Tibial nerve (tissue), 4 donors: ENCODE measurements at places on chromosomes 4 and X.

GRCh38 chrX:46319750-46320149, 225.5 kb downstream of the ZNF674 start:
- no peak for DNase-seq

DNA sequence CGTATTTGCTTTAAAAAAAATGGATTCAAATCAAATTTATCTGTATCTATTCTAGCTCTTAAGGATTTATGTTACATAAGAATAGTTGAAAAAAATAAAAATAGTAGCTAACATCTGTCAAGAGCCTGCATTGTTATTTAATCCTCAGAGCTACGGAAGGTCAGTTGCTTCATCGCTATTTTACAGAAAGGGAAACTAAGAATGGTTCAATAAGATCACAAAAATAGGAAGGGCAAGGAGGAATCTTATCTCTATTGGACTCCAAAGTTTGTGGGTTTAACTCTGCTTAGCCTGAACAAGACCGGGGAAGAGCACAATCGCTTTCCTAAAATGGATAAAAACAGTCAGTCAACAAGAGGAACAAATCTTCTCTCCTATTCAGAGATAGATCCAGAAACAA, 270.2 kb upstream of the SMIM31 start:
- DNase-seq, result no peak

DNA sequence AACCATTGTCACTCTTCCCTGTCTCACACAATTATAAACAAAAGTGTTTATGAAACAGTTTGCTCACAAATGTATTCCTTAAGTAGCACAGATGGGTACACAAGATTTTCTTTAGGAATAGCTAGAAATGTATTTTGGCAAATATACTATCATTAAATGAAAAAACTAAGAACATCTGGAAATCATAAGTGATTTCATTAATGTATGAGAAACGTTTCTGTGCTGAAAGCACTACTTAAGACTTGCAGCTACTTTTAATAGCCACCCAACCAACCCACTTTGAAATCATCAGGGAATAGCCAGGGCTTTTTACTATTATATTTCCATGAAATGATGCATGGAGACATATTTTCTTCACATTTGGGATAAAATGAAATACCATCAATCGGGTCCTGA, 62.3 kb upstream of the NAP1L5 start:
- DNase-seq, result no peak

DNA sequence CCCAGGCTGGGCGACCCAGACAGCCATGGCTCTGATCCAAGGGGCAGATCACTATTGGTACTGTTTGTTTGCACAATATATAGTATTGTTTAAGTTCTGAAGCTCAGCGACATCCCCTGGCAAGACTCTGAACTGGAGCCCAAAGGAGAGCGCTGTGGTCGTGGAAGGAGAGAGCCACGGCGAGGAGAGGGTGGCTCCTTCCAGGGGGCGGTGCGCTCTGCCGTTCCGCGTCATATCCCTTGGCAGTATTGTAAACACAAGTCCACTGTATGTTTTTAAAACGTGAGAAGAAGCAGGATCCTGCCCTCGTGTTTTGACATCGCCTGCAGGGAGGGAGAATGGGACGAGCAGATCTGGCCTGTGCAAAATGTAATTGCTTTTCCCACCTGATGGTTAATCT, 185.5 kb downstream of the RAB28 start:
- DNase-seq, result no peak

- no peak for DNase-seq
Observed at GRCh38 chrX:46864606-46865005, 27.8 kb downstream of the RP2 start.

GRCh38 chr4:123505095-123506010, 108.8 kb downstream of the SPRY1 start:
- peak; percentile 11 for DNase-seq

DNA sequence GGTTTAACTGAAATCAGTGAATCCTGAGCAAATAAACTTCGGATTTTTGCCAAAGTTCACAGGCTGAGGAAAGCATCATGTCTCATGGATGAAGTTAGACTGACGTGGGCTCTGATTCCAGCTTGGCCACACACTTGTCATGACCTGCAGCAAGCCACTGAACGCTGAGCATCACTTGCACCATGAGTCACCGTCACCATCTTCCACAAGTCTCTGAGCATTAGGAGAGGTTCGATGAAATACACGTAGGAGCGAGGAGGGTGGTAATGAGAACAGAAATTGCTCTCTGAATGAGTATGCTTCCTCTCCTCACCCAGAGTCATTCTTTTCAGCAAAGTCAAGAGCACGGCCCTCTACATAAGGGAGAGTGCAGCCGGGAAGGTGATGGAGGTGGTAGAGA, 3.8 kb upstream of the TRIML2 start:
- no peak for DNase-seq

DNA sequence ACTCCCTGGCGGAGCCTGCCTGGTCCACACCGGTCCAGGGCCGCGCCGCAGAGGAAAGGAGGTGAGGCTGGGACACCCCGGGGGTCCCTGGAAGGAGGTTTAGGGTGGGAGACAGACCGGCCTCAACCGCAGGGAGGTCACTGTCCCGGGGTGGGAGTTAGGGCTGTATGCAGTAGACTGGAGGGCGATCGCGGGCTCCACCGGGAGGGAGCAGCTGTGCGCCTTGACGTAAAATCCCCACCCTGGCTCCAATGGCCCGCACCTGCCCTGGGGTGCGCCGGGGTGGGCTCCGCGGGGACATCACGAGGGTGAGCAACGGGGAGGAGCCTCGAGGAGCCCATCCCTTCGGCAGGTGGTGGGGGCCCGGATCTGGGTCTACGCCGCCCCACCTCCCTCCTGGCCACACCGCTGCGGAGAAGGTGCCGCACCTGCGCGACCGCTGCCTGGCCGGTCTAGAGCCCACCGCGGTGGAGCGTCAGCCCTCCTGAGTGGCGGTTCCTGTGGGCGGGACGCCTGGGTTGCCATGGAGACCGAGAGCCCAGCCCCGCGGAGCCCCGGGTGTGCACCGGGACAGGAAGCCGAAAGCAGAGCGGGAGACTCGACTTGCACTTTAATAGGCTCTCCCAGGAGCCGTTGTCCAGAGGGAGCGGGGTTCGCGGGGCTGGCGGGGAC, 105.1 kb downstream of the ADRA2C start:
- DNase-seq, result no peak

DNA sequence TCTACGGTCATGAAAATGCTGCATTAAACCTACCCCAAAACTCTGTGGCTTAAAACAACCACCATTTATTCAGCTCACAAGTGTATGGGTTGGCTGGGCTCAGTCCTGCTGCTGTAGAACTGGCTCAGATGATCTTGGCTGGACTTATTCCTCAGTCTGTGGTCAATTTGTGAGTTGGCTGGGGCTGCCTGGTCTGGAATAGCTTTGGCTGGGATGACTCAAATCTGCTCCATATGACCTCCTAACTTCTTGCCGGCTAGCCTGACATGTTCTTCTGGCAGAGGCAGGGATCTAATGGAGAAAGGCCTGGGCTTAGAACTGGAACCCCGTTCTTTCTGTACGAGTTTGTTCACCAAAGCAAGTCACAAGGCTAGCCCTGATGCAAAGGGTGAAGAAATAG, 71.7 kb downstream of the CFAP299 start:
- peak; percentile 17 for DNase-seq

DNA sequence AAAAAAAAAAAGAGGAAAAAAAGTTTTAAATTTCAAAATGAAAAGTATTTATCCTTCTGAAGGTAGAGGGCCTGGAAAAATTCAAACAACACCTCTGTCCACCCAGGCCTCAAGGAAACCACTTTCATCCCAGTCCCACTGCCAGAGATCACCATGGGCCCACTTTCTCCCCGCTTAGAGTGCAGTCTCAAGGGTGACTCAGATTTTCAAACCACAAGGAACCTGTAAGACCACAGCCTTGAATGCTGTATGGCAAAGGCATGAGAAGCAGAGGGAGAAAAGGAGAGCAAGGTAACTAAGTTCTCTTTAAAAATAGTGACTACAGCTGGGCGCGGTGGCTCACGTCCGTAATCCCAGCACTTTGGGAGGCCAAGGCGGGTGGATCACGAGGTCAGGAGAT, 87.9 kb upstream of the PACRGL start:
- no peak for DNase-seq

- no peak for DNase-seq
Observed at GRCh38 chr4:43864616-43865146, 583.9 kb downstream of the KCTD8 start.

- DNase-seq, result no peak
Observed at GRCh38 chrX:132809581-132809980, 148.8 kb downstream of the HS6ST2 start.

DNA sequence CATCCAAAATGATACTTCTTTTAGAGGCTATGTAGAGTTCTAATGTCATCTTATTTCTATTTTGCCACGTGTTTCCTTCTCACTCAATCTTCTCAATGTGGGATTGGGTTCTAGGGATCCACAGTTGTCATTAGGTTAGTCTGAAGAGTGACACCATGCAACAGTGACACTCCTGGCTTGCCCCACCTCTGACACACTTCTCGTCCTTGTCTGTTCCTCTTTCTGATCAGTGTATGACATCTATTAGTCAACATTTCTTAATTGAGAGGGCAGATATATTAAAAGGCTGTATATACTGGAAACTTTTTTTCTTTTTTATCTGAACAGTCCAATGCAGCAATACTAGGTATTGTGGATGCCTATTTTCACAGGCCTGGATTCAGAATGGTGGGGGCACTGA, 67.6 kb upstream of the GYPA start:
- DNase-seq, result no peak

- DNase-seq, result no peak
Observed at GRCh38 chrX:39195156-39195555, 393.9 kb downstream of the MID1IP1 start.

DNA sequence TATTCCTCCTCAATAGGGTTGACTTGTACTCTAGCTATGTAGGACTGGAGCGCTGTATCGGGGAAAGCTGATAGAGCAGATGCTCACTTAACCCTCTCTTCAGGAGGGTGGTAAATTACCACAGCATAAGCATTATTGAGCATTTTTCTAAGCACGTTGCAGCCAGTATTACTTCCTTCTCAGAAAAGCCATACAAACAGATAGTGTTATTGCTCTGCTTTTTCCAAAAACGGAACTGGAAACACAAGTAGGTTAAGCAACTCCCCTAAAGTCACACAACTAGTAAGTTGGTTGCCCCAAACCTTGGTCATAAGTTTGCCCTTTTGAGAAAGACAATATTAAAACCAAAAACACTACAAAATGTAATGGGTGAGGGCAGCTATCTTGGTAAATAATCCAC, 73.9 kb downstream of the REELD1 start:
- no peak for DNase-seq

- DNase-seq, result no peak
Observed at GRCh38 chr4:95285797-95286196, 263.0 kb downstream of the UNC5C start.

DNA sequence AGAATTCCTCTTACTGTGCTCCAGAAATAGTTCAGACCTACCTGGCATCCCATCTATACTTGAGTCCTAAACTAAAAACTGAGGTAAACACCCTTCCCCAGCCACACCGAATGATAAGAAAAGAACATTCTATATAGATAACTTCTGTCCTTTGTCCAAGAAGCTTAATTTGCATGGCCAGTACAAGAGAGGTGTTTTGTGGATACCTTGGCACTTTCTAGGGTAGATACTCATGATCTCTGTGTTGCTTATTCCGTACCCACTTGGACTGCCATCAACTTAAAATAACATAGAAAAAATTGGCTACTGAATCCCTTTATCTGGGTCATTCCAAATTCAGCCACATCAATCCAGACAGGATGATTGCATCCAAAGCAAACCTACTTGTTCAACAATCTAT, 1050.4 kb downstream of the STIM2 start:
- DNase-seq, result no peak

- DNase-seq, result no peak
Observed at GRCh38 chrX:13533726-13534125, 35.7 kb upstream of the EGFL6 start.

DNA sequence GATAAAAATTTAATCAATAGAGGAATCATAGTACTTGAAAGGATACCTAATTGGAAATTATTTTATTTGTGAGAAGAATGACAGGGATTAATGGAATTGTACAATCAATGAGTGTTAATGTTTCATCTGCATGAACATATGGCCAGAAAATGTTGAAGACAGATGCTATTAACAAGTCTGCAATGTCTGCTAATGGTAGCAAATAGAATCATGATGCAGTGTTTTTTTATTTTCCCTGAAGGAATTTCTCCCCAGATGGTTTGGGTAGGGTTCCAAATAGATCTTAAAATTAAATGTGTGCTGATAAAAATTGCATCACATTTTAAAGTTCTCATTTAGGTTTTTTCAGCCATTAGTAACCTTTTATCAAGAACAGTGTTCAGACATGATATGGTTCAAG, 291.3 kb upstream of the TRAM1L1 start:
- DNase-seq, result no peak

DNA sequence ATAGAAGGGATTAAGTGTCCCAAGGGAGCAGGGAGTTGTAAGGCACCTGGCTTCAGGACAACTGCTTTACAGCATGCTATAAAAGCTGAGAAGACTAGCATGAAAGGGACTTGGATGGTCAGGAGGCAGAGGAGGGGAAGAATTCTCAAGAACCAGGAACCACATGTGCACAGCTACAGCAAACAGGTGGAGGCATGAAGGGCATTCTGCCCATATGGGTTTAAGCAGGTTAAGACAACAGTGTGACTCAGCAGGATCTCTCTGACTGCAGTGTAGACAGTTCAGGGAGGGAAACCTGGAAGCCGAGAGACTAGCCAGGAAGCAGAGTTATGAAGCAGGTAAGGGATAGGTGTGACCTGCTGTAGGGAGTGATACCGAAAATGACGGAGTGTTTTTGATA, 117.0 kb downstream of the DHRSX start:
- DNase-seq, result no peak

DNA sequence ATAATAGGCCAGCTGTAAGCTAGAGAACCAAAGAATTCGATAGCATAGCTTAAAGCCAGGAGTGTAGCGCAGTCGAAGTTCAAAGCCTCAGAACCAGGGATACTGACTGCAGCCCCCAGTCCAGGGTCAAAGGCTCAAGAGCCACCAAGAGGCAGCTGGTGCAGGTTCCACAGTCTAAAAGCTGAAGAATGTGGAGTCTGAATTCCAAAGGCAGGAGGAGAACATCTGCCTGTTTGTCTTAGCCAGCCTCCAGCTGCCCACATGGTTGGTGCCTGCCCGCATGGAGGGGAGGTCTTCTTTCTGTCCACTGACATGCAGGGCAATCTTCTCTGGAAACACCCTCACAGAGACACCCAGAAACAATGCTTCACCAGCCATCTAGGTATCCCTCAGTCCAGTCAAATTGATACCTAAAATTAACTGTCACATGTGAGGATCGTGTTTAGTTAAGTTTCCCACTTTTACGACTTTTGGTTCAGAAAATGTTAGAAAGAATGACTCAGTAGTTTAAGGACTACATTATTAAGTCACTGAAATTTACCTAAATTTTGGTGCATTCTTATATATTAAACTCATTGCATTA, 52.8 kb upstream of the RHOH start:
- DNase-seq, result no peak

DNA sequence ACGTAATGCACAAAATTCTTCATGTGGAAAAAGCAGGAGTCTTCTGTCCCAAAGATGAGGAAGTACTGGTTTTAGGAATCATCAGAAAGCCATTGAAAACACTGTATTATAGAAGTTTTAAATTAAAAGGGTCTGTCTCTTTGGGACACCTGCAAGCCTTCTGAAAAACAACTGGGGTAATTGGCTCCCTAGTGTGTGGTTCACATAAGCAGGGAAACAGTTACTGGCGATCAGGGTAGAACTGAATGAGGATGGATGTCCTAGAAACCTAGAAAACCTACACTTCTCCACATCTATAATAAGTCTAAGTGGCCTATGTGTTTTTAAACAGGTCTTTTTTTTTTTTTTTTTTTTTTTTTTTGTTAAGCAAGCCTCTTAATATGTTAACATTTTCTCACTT, 945.5 kb upstream of the PCDH10 start:
- DNase-seq, result no peak

GRCh38 chrX:116409219-116409618, 27.2 kb upstream of the SLC6A14 start:
- DNase-seq, result no peak

- no peak for DNase-seq
Observed at GRCh38 chr4:22897520-22898108, 204.9 kb downstream of the GBA3 start.
